CD4-positive, alpha-beta T cell treated with Interleukin-10 for 1 hour (primary cell): ENCODE measurements at places on chromosomes 2 and 18.
A peak's percentile ranks its signal among the peaks of the same experiment; 100 is the strongest.

GRCh38 chr2:51145761-51146160, 113.8 kb upstream of the NRXN1 start:
- DNase-seq, result no peak

- DNase-seq, result no peak
Measured at GRCh38 chr2:65675350-65675749, 243.0 kb upstream of the SPRED2 start.

DNA sequence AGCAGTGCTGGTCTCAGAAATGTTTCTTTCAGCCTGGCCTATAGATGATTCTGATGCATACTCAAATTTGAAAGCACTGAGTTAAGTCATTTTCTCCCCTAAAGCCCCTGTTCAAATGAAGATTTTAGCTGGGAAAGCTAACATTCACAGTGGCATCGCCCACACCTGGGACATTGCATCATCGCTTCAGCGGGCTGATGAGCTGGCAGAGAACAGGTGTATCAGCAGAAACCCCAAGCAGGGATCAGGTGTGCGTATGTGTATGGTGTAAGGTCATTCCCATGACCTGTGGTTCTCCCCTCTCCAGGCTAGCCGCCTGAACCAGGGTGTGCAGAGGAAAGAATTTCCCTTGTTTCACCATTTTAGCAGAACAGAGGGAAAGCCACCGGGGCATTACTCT, 56.3 kb downstream of the EPAS1 start:
- DNase-seq, result no peak

DNA sequence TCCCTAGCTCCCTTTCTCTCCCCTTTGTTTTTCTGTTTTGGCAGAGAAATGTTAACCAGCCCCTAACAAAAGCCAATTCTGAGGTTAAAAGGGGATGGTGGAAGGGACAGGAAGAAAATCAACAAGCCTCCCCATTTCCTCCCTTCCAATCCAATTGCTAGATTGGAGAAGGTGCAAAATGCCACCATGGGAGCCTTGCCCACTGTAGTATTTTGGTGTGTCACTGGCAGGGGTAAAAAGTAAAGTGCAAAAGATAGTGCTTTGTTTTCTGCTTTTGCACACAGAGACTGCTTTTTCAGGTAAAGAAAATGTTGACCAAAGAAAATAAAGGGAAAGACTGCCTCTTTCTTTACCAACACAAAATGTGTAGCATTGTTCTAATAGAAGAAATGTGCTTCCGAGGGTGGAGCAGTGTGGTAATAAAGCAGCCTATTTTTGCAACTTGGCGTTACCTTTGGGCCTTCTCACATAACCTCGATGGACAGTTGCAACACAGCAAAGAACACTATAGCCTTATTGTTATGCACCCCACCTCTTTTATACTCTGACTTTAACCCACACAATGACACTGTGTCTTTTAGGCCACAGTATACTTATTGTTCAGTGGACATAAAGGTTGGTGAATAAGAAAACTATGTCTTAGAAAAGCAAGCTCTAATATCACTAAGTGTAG, 861.8 kb downstream of the BCL11A start:
- DNase-seq, result no peak

- DNase-seq, result no peak
Measured at GRCh38 chr2:42223855-42224268, 54.7 kb downstream of the EML4 start.

DNA sequence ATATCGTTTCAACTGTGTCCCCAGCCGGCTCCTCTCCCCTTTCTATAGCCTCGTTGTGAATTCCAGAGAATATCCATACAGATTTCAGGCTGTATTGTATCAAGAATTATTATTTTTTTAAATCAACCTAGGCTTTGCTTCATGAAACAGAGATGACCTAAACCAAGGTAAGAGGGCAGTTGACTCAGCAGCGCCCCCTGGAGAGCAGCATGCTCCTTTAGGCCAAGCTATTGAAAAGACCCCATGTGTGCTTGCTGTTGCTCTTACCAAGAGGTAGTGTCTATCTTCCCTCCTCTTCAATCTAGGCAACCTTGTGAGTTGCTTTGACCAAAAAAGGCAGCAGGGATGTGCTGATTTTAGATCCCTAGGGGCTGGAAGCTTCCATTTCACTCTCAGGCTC, 426.7 kb upstream of the SMIM21 start:
- DNase-seq, result no peak

DNA sequence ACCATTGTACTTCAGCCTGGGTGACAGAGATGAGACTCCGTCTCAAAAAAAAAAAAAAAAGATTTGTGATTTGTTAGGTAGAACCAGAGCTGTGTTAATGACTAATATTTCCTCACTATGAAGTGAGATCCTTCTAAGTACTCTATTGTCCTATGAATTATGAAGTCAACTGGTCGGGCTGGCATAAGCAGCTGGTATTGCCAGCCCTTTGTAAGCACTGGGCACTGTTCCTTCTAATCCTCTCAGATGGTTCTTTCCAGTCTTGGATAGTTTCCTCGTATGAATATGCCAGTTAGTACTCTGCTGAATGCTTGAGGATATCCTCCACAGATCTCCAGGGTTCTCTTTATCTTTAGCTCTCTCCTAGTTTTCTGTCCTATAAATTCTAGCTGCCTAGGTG, 223.1 kb upstream of the SP5 start:
- no peak for DNase-seq

- DNase-seq, result no peak
Measured at GRCh38 chr18:12939162-12939561, 8.6 kb upstream of the SEH1L start.

DNA sequence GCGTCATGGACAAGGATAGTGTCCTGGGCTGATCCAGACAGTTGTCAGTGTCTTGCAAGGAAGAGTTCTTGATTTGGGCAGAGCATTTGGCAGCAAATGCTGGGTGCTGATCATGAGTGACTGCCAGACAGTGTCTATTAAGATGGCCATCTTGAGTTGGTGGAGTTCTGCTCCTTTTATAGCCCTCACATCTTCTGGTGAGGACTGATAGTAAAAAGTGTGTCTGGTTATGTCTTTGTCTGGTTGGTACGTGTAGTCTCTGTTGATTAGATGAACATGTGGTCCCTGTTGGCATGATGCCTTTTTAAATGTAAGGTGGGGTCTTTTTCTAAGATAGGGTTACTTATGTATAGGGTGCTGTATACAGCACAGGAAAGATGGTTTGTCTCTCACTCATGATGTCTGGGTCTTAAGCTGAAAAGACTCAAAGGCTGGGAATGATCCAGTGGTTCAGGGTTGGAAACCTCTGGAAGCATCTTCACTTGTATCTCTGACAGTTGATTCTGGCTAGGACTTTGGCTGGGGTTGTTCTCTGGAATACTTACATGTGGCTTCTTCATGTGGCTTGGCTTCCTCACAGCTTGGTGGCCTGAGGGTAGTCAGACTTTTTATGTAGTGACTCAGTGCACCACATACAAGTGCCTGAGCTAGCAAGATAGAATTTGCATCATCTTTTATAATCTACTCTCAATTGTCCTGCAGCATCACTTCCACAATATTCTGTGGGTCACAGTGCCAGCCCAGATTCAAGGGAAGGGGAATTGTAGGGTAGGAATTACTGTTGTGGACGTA, 11.8 kb downstream of the MTX2 start:
- DNase-seq, result no peak

DNA sequence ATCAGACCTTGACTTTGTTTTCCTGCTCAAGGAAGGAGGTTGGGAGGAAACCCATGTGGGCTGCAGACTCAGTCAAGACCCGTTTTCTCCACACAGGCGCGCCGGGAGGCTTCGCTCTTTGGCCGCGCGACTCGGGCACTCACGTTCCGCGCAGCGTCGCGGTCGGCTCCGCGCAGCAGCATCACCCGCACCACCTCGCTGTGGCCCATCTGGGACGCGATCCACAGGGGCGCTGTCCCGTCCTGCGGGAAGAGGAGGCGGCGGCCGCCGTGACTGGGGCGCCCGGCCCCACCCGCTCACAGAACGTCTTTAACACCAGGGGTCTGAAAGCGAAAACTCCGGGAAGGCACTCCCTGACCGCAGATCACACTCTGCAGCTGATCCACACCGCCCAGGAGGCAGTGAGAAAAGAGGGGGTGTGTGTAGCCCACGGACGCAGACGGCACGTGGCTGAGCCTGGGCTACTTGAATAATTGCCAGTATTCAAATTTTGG, 33.1 kb upstream of the NPC1 start:
- DNase-seq, result peak; percentile 9
